Amniotic stem cell (primary cell): ENCODE measurements at places on chromosomes 16 and 17.

DNA sequence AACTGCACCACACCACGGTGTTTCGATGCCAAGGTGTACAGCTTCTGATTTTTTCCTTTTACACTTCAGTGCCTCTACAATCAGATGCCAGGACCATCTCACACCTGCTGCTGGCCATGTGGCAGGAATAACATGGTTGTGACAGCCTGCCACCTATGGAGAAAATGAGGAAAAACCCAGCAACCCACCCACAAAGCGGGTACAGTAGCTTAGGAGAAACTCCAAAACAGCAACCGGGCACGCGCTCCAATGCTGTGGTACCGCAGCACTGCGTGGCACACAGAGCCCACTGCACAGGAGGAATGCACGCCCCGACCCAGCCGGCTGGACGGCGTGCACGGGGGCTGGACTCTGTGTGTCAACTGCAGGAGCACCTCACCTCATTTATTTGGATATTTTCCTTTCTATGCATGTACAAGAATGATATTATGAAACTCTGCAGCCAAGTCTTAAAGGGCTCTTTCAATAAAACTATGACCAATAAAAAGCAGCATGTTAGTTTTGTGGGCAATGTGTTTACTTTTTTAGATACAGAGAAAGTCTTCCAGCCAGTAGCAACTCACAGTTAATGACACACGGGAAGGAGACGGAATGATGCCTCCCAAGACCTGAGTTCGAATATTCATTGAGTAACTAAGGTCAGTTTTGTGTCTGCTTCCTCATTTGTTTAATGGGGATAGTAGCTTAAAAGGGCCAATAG is 45.9 kb downstream of the MAP1LC3B start:
- DNase-seq = no peak

DNA sequence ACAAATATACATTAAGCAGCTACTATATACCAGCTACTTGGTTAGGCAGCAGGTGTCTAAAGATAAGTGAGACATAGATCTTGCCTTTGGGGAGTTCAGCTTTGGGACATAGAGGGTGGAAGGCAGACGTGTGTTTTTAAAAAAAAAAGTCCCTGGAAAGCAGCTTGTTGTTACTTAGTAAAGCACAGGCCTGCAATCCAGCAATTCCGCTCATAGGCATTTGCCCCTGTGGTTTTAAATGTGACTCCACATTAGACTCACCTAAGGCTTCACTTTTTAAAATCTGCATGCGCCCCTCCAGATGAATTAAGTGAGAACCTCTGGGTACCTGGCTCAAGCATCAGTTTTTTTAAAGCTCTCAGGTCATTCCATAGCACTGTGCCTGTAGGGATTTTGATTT is 7.2 kb upstream of the MLYCD start:
- DNase-seq = no peak

DNA sequence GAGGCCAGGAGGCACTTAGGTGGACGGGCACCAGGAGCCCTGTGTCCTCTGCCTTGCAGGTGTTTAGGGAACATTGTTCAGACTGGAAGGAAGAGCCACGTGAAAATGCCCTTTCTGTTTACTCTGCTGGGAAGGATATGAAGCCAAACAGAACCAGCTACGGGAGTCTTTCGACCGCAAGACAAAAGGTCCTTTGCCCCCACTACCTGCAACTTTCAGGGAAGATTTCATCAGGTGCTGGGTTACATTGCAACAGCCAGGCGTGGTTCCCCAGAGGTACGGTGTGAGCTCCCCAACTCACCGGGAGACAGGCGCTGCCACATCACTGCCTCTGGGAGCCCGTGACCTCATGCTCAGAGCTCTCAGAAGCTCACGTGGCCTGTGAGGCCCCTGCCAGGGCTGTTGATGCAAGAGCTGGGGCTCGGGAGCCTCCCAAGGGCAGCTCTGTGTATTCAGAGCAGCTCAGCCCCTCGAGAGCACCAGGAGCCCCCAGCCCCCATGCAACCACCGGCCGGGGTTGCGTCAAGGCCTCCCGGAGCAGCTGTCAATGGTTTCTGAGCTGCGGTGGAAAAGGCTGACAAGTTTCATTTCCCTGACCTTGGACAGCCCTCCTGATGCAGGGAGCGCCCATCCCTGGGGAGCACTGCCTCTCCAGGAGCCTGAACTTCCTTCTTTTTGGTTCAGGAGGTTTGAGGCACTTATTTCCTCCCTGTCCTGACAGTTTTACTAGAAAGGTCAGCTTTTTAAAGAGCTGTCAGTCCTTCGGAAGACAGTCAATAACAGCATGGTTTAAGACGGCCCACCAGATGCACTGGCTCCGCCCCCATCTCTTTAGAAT is 42.1 kb downstream of the TBC1D16 start:
- peak; percentile 37 for DNase-seq

DNA sequence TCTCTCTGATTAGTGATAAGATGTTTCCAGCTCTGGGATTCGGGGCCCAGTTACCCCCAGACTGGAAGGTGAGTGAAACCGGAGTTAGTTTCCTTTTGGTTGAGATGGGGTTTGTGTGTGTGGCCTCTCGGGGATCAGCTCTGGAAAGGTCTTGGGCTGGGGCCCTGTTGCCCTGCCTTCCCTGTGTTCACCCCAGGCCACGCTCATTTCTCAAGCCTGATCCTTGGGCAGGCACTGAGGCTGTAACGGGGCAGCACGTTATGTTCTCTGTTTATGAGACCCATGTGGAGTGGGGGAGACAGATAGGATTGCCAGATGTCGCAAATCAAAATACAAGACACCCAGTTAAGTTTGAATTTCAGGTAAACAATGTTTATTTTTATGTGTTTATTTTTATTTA is 35.5 kb downstream of the CPNE2 start:
- DNase-seq = no peak

DNA sequence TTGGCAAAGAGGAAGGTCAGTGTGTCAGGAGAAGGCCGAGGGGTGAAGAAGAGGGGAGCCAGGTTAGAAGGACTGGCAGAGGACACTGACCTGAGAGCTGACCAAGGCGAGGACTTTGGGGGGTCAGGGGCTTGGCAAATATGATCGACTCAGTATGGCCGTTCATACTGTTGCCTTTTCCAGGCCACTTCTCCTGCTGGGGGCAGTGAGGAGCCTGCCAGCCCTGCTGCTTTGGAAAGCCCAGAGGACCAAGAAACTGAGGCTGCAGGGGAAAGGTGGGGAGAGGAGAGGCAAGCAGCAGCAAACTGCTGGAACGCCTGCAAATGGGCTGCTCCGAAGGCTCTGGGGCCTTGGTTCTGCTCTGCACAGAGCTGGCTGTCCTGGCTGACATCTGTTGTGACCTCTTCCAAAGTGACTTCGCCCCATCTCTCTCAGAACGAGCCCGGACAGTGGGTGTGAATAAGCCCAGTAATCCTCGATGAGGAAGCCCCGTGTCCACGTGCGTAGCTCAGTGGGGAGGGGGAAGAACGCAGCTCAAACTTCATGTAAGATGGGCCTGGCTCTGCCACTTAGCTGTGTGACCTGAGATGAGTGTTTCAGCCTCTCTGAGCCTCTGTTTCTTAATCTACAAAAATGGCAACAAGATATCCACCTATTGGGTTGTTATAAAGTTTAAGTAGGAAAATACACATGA is 111.3 kb downstream of the SALL1 start:
- no peak for DNase-seq

GRCh38 chr16:22192261-22193062 is 13.6 kb upstream of the EEF2K start:
- peak; percentile 64 for DNase-seq

DNA sequence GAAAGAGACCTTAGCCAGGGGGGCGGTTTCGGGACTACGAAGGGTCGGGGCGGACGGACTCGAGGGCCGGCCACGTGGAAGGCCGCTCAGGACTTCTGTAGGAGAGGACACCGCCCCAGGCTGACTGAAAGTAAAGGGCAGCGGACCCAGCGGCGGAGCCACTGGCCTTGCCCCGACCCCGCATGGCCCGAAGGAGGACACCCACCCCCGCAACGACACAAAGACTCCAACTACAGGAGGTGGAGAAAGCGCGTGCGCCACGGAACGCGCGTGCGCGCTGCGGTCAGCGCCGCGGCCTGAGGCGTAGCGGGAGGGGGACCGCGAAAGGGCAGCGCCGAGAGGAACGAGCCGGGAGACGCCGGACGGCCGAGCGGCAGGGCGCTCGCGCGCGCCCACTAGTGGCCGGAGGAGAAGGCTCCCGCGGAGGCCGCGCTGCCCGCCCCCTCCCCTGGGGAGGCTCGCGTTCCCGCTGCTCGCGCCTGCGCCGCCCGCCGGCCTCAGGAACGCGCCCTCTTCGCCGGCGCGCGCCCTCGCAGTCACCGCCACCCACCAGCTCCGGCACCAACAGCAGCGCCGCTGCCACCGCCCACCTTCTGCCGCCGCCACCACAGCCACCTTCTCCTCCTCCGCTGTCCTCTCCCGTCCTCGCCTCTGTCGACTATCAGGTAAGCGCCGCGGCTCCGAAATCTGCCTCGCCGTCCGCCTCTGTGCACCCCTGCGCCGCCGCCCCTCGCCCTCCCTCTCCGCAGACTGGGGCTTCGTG is at the start of gene MAPT:
Gene MAPT, plus strand, starts transcription at position 533 of the 763 bp plus-strand sequence. CDS start 67,784 bp downstream, outside the sequence.
- DNase-seq = peak; percentile 88

- no peak for DNase-seq
Measured at GRCh38 chr16:80631581-80631980, 90.8 kb downstream of the DYNLRB2 start.

GRCh38 chr16:30377050-30377811 is 2.6 kb downstream of the MYL11 start:
- DNase-seq = no peak

DNA sequence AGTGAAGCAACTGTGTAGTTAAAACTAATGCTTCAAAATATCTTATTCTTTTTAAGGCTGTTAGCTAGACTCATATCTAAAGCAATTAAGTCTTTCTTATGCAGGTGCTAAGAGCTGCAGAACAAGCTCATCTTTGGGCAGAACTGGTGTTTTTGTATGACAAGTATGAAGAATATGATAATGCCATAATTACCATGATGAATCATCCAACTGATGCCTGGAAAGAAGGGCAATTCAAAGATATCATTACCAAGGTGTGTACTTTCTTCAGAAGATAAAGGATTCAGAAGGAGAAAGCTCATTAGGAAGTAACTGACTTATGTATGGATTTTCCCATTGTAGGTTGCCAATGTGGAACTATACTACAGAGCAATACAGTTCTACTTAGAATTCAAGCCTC is 23.9 kb downstream of the PTRH2 start:
- DNase-seq = no peak

- no peak for DNase-seq
Measured at GRCh38 chr17:80047176-80047575, 10.7 kb downstream of the CCDC40 start.

GRCh38 chr17:40992666-40993065 is 1.3 kb downstream of the KRTAP3-3 start:
- no peak for DNase-seq

DNA sequence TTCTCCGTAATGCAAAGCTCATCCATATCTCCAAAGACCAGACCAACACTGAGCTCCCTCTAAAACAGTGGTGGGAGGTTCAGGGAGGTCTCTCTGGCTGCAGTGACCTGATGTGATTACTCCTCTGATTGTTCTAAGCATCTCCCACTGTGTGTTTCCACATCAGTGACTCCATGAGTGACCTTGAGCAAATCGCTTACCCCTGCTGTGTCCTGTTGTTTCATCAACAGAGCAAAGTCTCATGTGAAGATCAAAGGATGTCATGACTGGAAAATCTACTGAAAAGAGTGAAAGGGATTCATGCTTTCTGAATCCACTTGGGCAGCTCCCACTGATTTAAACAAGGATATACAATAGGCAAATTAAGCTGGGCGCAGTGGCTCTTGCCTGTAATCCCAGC is 352.9 kb downstream of the TMEM114 start:
- no peak for DNase-seq

GRCh38 chr17:72672729-72673128 is 419.8 kb downstream of the SLC39A11 start:
- no peak for DNase-seq

DNA sequence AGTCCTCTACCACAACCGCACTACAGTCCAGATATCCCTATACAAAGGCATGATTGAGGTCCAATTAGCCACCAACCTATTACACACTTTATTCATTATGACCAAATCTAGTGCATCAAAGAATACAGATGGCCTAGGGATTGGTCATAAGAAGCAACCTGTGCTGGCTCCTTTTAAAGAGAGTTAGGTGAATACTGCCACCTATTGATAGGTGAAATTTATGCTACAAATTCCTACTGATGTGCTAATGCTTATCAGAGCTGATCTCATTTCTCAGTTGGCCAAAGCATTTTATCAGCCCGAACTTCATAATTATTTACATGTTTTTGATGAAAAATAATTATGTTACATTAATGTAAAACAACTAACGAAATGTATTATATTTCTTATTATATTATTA is 166.3 kb downstream of the ANKFN1 start:
- DNase-seq = peak; percentile 38

DNA sequence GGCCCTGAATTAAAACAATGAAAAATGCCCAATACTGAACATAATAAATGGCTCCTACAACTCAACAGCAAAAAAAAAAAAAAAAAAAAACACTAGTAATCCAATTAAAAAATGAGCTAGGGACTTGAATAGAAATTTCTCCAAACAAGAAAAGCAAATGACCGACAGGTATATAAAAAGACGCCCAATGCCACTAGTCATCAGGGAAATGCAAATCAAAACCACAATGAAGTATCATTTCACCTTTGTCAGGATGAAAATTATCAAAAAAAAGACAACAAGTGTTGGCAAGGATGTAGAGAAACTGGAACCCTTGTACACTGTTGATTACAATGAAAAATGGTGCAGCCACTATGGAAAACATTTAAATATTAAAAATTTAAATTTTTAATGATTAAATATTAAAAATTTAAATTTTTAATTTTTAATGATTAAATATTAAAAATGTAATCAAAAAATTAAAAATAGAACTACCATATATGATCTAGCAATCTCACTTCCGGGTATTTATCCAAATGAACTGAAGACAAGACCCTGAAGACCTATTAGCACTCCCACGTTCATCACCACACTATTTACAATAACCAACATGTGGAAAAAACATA is 28.1 kb downstream of the BBS2 start:
- DNase-seq = no peak

DNA sequence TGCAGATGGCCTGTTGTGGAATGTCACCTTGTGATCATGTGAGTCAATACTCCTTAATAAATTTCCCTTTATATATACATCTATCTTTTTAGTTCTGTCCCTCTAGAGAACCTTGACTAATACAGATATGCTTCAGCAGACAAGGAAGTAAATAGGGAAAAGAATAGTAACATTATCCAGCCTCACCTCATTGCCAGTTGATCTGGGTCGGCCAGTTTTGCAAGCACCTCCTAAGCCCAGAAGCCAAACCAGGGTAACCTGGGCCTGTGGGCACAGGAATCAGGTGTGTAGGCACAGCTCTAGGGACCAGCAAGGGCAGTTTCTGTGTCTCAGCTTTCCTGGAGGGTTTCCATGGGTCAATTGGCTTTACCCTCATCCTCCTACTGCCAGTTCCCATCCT is 11.9 kb upstream of the CCL17 start:
- no peak for DNase-seq

DNA sequence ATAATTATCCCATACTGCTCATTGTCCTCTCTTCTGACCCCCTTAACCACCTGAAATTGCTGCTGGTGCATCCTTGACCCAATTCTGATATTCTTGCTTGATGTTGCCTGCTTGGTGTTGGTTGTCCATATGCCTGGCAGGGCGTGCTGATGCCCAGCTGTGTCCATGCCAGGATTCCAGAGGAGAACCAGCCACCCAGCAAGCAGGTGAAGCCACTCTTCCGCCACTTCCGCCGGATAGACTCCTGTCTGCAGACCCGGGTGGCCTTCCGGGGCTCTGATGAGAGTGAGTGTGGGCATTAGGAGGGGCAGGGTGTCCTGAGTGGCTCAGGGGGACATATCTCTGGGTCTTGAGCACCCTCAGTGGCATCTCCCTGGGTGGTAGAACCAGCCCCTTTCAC is 11.4 kb downstream of the RAPGEFL1 start:
- DNase-seq = no peak

- no peak for DNase-seq
Measured at GRCh38 chr16:63703612-63704011, 1418.3 kb downstream of the CDH11 start.
